Dermis microvascular lymphatic vessel endothelial cell (primary cell): ENCODE measurements at places on chromosomes 7 and 10.

GRCh38 chr7:10731253-10731773 lies 242.4 kb upstream of the PHF14 start:
- DNase-seq, result no peak

- DNase-seq, result no peak
These were observed 16.8 kb downstream of the OSBPL3 start for GRCh38 chr7:24963218-24963617.

GRCh38 chr10:121596689-121597503 lies 1.3 kb downstream of the FGFR2 start:
- DNase-seq, result no peak

DNA sequence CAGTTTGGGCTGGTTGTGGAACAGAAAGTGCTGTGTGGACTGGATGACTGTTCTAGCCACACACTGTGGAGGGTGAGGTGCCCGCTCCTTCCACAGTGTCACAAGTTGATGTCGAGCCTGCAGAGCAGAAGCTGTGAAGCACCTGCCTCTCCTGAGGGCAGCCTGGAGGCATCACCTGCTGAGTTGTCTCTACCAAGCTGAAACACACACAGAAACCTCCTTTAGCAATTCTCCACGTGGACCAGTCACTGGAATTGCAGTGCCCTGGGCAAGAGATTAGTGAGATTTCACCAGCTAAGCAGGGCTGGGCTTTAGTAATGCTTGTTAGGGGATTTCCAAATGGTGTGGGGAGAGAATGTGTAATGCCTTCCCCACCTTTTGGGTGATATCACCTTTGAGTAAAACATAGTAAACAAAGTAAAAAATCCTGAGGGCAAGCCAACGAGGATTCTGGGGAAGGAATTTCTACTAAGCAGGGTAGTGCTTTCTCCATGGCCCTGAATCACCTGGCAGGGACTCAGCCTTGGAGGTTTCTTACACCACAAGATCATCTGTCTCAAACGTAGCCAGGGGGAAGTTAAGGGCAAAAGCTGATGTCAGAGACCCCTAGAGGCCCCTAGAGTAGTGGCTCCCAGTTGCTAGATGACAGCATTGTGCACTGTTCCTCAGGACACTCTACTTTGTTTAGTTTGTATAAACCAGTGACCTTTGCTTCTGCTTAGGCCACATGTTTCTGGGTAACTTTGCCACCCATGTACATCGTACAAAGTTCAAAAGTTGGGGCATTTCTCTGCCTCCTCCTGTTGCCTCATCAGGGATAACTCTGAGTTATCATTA lies 233.1 kb upstream of the IGFBP3 start:
- DNase-seq, result no peak

DNA sequence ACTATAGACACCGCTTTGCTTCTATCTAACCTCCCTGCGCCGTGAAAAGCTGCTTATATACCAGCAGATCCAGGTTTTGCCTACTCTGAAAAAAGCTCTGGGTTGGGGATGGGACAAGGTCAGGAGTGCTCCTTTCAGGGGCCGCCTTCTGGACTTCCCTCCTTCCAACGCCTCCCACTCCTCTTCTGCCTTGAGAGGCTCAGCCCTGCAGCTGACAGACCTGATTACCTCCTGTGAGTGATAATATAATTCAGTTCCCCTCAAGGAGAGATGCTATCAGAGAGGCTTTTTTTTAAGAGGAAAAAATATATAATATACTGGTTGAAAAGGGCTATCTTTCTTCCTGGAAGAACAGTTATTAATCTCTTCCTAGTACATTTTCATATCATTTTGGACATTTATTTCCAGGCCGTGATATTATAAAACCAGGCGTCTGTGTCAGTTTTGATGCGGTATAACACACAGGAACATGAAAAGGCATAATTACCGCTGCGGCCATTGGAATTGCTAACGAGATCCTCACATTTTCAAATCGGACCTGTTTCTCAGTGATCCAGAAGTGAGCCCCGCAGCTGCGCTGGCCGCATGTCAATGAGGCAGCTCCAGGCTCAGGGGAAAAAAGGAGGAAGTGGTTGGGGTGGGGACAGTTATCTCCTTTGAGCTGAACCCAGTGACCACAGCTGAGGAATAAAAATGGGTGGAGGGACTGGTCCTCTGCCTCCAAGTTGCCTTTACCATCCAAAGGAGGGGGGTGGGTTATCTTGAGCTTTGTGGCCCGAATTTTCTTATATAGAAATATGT lies 457.1 kb downstream of the TYW1 start:
- no peak for DNase-seq

DNA sequence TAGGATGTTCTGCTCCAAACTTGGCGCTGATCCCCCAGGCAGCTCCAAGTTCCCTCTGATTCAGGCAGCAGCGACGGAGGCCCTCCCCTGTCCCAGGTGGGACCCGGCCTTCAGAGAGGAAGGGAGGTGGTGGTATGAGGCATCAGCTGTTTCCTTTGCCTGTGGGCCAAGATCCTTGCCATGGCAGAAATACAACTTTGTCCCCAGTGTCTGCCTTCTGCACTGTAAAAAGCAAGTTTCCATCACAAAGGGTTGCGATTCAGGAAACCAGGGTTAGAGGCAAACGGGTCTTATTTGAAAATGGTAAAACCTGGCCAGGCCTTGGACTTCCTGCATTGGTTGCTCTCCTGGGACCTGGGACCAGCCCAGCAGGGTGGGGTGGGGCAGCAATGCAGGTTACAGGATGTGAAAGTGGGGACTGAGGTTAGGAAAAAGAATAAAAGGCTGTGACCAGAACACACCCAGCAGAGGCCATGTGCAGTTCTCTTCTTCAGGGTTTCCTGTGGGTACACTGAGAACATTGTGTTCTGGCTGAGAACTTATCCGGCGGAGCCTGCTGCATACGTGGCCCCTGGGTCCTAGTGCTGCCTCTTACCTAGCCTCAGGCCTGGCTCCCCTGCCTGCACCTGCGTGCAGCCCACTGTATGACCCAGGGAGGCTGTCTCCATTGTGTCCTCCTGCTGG lies 25.1 kb upstream of the DDIT4 start:
- DNase-seq, result peak; percentile 96

- peak; percentile 75 for DNase-seq
These were observed 61.1 kb downstream of the PTPRE start for GRCh38 chr10:127968027-127968441.

DNA sequence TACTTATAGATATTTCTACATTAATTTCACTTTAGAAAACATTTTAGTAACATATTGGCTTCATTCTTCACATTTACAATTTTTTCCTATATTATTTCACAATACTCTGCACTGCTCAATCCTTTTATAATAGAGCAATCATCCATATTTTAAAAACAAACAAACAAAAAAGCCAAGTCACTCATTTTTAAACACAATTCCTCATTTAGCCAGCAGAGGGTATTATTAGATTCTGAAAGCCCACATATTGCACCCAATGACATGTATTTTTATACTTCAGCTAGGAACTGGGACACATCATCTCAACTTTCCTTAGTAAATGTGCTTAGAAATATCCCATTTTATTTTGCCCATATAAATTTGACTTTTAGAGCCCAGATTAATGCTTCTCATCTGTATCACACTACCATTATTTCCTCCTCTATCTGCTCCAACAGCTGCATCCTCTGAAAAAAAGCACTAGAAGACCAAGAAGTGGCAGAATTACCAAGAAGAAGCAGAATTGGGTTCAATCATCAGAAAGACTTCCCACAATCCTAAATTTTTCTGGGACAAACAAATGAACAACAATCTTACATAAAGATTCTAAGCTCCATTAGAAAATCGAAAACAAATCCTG lies 29.5 kb downstream of the CTNNA3 start:
- peak; percentile 74 for DNase-seq
